Anterior cingulate cortex (tissue), 58 donors: ENCODE measurements at places on chromosomes 3 and 15.

GRCh38 chr3:99896482-99896881 is 78.8 kb downstream of the CMSS1 start:
- no peak for DNase-seq

DNA sequence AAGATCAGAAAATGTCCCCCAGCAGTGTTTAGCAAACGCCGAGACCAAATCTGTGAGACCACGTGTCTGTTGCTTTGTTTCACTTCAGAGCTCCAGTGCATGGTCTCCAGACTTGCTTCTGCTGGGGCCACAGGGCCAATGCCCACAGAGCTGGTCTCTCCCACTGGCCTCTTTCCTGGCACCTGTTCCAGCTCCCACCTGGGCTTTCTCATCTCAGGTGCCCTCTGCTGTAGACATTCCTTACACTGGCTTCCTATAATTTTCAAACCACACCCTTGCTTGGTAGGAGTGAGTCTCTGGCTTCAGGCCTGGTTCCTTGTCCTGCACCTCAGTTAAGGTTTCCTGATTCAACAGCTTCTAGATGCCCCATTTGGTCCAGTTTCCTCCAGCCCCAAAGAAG is 243.1 kb downstream of the ADAMTS17 start:
- DNase-seq, result no peak

GRCh38 chr3:149366941-149367840 is 10.3 kb downstream of the TM4SF1 start:
- no peak for DNase-seq

DNA sequence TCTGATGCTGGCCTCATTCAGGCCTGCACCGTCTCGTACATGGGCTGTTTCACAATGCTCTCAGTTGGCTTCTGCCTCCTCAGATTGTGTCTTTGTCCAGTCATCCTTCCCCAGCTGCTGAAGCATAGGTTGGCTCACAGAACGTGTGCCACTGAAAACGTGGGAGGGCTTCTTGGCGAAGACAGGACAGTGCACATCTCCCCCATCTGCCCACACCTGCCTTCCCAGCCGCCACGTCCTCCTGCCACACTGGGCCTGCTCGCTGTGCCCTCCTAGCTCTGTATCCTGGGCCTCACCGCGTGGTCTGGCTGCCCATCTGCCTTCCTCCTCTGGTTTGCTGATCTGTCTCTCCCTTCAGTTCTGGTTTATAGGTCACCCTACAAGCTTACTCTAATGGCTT is 230.0 kb upstream of the TOPAZ1 start:
- no peak for DNase-seq

DNA sequence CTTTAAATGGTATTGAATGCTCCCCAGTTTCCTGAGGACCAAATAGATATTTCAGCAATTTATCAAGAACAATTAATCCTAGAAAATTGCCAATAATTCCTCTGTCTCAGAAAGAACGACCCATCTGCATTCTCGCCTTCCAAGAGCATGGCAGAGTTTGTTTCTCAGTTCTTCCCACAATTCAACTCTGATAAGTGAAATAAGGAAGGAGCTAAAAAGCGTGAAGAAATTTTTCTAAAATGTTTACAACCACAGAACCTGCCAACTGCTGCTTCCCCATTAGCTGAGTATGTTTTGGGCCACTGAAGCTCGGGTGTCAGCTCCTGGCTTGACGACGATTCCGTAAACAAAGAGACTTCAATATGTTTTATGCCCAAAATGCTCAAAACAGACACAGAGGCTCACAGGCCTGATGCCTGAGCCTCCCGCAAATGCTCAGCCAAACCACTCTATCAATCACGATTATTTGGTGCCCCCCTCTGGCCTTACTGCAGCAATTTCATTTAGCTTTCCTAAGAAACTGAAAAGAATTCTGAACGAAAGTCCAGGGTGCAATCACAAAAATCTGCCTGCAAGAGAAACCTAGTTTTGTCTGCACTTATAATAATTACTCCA is 259.2 kb upstream of the CCDC54 start:
- DNase-seq, result peak; percentile 41

DNA sequence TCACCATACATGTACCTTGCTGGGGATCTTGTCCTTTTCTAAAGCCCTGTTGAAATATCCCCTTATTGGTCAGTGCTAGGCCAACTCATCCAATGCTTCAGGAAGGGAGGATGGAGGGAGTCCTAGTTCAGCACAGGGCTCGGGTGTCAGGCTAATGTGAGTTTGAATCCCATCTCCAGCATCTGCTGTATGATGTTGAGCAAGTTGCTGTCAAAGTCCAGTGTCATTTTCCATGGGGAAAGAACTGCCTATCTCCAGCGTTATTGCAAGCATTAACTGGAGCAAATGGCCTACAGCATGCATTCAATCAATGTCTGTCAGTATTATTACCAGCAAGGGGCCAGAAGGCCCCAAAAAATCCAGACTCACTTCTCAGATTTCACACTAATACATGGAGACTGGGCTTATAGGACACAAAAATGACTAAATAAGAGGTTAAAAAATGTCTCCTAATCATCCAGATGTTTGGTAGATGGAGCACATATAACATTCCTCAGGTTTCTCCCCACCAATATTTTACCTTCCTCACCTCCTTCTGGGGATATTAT is 40.8 kb downstream of the SRGAP3 start:
- no peak for DNase-seq

- DNase-seq, result no peak
Observed at GRCh38 chr3:69777582-69777967, 38.3 kb downstream of the MITF start.

DNA sequence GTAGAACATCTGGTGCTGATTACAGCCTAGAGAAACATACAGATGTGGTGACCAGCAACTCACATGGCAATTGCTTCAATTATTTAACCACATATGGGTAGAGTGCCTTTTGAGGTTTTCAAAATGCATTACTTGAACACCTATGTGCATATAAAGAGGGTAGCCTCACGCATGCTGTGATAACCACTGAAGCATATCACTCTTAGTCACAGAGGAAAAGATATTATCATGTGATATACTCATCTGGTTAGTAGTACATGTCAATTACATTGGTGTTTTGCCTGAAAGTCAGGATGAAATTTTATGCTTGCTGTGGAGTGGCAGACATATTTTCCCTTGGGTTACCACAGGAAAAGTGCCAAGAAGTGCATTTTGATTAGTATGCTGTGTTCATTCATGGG is 459.3 kb upstream of the AGTR1 start:
- no peak for DNase-seq

- DNase-seq, result no peak
Observed at GRCh38 chr3:134068429-134068828, 38.7 kb upstream of the SLCO2A1 start.

- DNase-seq, result no peak
Observed at GRCh38 chr3:99984668-99985067, 129.6 kb downstream of the FILIP1L start.

DNA sequence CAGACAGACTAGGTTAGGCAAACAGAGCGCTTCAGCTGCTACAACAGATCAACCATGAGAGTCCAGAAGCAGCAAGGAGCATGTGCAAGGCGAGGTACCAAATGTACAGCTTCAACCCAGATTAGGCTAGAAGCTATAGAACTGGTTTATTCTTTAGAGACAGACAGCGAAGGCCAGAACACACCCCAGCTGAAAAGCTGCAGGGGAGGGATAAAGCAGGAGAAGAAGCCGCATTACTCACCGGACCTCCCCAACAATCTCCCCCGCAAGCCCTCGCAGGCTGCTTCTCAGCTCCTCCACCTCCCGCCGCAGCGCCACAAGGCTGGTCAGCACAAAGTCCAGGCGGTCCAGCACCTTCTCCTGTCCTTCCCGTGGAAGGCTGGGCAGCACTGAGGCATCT is 3.3 kb downstream of the RMDN3 start:
- no peak for DNase-seq

GRCh38 chr3:15291589-15292541 is 40.5 kb downstream of the SH3BP5 start:
- DNase-seq, result no peak

GRCh38 chr3:123044981-123045763 is 17.6 kb upstream of the SEMA5B start:
- no peak for DNase-seq

DNA sequence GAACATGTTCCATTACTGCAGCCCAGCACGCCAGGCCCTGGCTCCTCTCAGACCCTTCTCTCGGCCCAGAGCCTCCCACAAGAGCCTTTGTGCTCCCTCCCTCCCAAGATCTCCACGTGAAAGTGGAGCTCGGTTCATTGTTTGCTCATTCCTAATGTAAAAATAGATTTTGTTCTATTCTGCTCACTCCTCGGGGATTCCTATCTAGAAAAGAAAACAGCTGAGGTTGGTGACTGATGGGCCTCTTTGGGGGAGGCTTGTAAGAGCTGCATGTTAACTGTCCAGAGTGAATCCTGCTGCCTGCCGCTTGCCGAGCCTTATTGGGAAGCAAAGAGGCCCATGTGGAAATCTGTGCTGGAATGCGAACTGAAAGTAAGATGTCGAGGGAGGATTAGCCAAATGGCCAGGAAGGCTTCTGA is 267.1 kb downstream of the LRTM1 start:
- no peak for DNase-seq

- DNase-seq, result no peak
Observed at GRCh38 chr15:74305687-74306086, 61.8 kb downstream of the CYP11A1 start.

GRCh38 chr15:62958528-62959363 is 83.8 kb upstream of the TPM1 start:
- peak; percentile 3 for DNase-seq

GRCh38 chr15:70714015-70714414 is 49.3 kb downstream of the UACA start:
- DNase-seq, result no peak

DNA sequence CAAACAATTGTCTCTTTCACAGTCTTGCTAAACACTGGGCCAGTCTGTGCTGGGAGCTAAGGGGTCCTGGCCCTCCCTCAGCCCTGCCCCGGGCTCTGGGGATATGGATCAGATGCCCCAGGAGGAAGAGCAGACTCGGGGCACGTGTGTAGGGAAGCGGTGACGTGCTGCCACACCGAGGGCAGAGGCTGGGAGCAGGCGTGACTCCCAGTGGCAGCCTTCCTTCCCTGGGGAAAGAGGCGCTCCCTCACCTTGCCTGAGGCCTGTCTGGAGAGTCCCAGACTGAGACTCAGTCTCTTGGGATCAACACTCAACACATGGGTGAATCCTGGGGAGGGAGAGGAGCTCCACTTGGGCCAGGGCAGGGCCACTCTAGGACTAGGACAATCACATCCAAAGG is 54.1 kb upstream of the GRIP2 start:
- DNase-seq, result no peak

- DNase-seq, result no peak
Observed at GRCh38 chr3:5053021-5053831, 68.9 kb upstream of the ARL8B start.

DNA sequence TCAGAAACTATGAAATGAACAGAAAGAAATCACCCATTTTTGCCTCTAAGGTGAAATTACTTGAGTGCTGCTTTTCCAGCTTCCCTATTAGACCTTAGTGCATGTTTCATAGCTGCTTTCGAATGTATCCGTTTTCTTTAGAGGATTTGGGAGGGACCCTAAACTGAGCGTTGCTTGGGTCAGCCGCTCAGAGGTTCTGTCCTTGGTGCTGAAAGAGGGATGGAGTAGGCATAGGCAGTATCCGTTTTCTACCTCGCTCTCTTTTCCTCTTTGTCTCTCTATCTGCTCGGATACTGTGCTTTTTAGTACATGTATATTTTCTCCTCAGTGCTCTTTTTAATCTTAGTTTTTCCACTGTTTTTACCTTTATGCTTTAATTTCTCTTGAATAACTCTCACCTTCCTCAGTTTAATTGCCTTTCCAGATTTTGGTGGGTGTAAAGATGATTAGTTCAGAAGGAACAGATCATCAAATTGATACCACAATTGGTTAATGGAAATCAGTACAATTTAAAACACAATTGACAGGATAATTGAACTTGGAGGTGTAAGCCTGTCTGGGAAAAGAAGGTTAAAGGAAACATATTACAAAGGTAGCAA is at the start of gene DRD3:
Gene DRD3 (minus strand): TSS at position 283 of the 599 bp plus-strand sequence. CDS start 7,060 bp downstream, outside the sequence.
- no peak for DNase-seq

GRCh38 chr3:88040529-88040928 is 18.3 kb downstream of the CGGBP1 start:
- no peak for DNase-seq

DNA sequence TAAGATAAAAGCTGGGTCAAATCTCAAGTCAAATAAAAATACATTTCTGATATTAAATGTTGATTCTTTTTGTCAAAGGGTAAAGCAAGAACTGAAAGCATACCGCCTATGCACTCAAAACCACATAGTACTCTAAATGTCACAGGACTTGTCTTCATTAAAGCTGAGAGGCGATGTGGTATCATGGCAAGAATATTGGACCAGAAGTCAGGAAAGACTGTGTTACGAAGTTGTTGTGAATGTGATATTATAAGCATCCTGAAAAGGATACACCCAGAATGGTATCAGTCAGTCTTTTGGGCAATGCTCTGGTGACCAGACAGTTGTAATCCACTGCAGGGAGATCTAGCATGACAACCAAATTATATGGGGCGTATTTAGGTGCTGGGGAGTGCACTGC is 33.8 kb downstream of the TIGIT start:
- DNase-seq, result no peak

DNA sequence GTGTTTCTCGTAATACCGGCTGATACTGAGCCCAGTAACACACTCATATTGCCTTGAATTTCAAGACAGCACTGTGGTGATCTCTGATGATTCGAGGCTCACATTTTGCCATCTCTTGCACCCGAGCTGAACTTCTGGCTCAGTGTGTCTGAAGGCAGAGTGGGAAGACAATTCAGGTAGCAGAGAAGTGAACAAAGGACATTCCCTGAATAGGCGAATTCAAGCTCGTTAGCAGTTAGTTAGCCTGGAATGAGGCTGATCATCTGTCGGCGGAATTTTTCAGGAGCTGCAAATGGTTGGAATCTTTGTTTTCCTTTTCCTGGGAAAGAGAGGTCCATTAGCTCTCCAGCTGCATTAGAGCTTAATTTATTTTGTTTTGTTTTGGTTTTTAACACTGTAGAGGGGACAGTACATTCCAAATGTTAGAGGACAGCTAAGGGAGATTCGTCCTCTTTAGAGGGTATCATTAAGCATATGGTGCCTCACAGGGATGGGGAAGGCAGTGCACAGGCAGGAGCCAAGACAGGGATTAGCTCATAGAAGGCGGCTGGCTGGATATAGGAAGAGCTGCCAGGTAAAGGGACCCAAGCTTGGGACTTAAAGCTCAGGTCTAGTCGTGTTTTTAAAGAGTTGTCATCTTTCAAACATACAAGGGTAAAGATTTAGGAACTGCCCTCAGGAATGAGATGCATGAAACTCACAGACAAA is 119.7 kb upstream of the DLG1 start:
- DNase-seq, result no peak

DNA sequence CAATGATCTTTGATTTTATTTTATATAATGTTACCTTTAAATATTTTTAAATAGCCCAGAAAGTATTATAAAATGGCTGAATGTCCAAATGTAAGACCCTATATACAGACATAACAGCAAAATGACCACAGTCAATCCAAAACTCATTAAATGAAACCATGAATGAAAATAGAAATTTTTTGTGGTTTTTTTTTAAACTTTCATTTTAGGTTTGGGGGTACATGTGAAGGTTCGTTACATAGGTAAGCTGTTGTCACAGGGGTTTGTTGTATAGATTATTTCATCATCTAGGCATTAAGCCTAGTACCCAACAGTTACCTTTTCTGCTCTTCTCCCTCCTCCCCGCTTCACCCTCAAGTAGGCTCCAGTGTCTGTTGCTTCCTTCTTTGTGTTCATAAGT is 108.8 kb downstream of the FAIM start:
- DNase-seq, result no peak

GRCh38 chr3:188584162-188584529 is 430.2 kb downstream of the LPP start:
- DNase-seq, result no peak

GRCh38 chr3:188421836-188422540 is 268.0 kb downstream of the LPP start:
- DNase-seq, result no peak

- no peak for DNase-seq
Observed at GRCh38 chr3:473033-473800, 276.7 kb downstream of the CHL1 start.
